ENCODE measurements at places on chromosomes 1 and 21.

GRCh38 chr1:44714944-44715571 is 15.9 kb downstream of the RNU5D-1 start:
- DNase-seq, result no peak

- DNase-seq, result no peak
These were observed 1.5 kb downstream of the ENSA start for GRCh38 chr1:150627826-150628410.

- DNase-seq, result no peak
These were observed 13.9 kb downstream of the LSS start for GRCh38 chr21:46214478-46215340.

GRCh38 chr1:20711285-20712214 is 6.3 kb downstream of the KIF17 start:
- DNase-seq, result no peak

GRCh38 chr1:88892357-88892877 is 1.1 kb upstream of the GTF2B start:
- DNase-seq, result no peak

- no peak for DNase-seq
These were observed 288.4 kb downstream of the SMYD3 start for GRCh38 chr1:246218686-246219085.

GRCh38 chr21:21624674-21625073 is 626.5 kb downstream of the NCAM2 start:
- DNase-seq, result no peak

- no peak for DNase-seq
These were observed 971.0 kb downstream of the NCAM2 start for GRCh38 chr21:21969211-21969610.

DNA sequence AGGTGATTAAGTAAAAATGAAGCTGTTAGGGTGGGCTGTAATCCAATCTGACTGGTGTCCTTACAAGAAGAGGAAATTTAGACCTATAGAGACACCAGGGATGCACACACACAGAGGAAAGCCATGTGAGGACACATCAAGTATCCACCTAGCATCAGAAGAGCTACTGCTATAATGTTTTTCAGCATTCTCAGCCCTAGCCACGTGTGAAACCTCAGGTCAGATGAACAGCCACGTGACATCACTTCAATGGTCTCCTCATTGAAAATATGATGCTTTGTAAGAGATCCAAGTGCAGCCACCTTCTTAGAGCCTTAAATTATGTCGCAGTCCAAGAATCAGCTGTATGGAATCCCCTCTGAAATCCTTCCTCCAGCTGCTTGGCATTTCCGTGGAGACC is 65.1 kb downstream of the C1orf87 start:
- no peak for DNase-seq

DNA sequence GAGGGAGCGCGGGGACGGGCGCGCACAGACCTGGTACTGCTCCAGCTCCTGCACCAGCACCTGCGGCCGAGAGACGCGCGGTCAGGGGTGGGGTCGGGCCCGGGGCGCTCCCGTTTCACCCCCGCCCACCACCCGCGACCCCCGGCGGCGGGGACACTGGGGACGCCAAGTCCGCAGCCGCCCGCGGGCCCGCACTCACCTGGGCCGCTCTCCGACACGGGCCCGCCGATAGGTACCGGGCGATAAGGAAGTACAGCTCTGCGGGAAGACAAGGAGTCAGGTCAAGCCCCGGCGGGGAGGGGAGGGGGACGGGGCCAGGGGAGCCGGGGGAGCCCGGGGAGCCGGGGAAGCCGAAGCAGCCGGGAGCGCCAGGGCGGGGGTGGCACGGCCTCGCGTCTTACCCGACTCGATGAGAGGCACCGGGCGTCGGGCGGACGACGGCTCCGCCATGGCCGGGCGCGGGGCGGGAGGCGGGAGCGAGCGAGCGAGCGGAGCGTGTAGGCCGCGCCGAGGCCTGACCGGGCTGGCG is 326 bp downstream of the BRWD1 start:
- no peak for DNase-seq

DNA sequence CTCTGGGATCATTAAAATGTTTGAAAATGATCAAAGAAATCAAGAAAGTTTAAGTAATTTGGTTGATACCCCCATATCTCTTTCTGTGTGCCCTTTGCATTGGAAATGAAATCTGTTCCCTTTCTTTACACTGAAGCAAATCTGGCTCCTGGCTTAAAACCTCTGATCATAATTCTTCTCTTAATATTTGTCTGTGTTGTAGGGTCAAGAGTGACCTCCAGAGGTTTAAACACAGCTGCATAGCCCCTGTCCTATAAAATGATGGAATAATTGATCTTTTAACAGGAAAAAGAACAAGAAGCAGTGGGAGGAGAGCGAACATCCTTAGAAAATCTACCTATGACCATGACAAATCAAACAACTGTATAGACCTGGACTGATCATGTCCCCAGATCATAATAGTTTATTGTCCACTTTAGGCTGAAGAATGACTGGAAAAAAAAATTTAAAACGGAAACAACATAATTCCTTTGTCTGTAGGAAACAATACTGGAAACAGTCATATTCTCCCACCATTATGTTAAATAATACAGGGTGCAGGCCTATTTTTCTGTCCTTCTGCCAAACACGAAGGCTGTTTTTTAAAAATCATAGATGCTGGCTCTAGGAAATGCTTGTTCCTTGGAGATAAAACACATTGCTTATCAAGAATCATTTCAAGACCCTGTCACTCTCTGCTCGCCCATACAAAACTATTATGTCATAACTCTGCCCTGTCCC is 184.3 kb downstream of the NEGR1 start:
- DNase-seq, result no peak

DNA sequence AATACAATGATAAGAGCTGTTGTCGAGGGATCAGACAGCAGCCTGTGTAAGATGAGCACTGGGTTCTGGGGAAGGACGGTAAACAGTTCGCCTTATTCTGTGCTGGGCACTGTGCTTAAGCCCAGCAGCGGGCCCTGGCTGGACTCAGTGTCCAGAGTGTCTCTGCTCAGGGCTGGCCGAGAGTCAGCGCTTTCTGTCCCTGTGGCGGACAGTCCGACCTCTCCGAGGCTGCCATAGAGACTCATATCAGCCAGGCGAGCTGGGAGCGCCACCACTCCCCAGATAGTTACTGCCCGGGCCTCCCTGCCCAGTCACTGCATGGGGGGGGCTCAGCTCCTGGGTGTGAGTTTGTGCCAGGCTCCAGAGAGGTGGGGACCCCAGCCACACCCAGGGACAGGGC is 14.7 kb upstream of the NPHP4 start:
- no peak for DNase-seq

GRCh38 chr1:81922955-81923354 is 122.2 kb downstream of the ADGRL2 start:
- DNase-seq, result no peak

GRCh38 chr1:14363707-14364413 is 234.6 kb upstream of the KAZN start:
- no peak for DNase-seq

GRCh38 chr1:187577610-187578009 is 748.9 kb downstream of the PLA2G4A start:
- no peak for DNase-seq

DNA sequence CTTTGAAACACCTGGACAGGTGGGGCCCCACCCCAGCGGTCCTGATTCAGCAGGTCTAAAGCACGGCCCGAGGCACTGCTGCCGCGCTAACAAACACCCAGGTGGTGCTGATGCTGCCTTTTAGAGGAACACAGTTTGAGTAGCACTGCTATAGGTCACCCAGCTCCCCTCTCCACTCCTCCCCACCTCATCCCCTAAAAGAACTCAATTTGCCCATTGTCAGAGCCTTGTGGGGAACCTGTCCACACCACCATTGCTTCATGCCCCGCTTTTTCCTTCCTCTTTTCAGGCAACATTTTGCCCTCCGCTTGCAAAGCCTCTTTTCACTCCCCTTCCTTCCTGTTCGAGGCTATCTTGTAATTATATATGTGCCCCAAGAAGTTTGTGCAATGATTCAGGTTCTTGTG is 26.2 kb upstream of the PADI4 start:
- DNase-seq, result no peak

- DNase-seq, result no peak
These were observed 262.9 kb upstream of the PROX1 start for GRCh38 chr1:213724640-213725536.

- DNase-seq, result no peak
These were observed 7.5 kb upstream of the CTPS1 start for GRCh38 chr1:40971966-40972365.

GRCh38 chr21:31286621-31287020 is 57.4 kb downstream of the TIAM1 start:
- no peak for DNase-seq

DNA sequence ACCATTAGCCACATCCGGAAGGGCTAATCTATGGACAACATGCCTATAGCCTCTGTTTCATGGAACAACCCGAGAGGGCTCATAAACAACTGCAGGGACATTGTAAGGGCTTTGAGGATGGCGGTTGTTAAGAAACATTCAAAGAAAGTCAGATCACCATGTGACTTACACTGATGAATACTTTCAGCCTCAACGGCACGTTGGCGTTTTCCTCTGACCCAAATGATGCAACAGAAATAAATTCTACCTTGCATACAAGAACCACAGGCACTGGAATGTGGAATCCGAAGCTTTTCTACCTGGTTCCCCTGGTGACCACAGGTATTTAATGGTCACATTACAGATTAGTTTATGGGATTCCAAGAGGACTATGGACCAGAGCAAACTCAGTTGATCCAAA is 107.0 kb downstream of the CLIC6 start:
- no peak for DNase-seq

- DNase-seq, result no peak
These were observed 1.2 kb downstream of the HHIPL2 start for GRCh38 chr1:222546548-222547259.

- no peak for DNase-seq
These were observed 180.8 kb downstream of the TPR start for GRCh38 chr1:186194107-186194756.

GRCh38 chr1:99680270-99680669 is 34.4 kb downstream of the PALMD start:
- no peak for DNase-seq

DNA sequence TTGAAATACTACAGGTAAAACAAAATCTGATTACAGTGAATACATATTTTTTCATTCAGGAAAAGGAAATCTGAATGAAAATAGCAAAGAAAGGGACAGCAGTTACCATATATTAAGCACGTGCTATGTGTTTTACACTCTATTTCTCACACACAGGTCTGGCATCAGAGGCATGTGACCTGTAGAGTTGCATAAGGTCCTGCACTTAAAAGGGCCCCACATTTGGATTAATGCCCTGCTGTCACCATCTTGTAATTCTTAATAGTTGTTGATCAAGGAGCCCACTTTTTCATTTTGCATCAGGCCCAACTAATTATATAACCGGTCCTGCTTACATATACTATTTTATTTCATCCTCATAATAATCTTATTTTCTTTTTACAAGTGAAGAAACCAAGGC is 125.8 kb downstream of the LRRC40 start:
- DNase-seq, result no peak

DNA sequence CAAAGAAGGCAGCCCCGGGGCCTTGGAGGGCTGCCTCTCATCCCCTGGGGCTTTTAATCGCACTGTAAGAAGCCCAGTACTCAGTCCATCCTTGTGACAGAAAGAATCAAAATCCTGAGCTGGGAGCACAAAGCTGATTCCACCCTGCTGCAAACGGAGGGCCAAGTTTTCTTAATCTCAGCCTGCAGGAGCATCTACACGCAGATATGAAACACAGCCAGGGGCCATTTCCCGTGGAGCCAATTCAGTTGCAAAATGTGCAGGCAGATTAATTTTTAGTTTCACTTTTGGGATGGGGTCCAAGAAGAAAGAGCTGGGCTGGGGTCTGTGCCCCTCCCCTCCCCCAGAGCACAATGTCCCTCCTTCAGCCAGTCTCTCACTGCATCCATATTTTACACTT is 4.4 kb downstream of the LYPD8 start:
- DNase-seq, result no peak

- DNase-seq, result no peak
These were observed 25.0 kb upstream of the BCL9 start for GRCh38 chr1:147516157-147516917.

GRCh38 chr21:16422702-16423101 is 692.9 kb downstream of the USP25 start:
- no peak for DNase-seq

- DNase-seq, result no peak
These were observed 19.5 kb downstream of the UBASH3A start for GRCh38 chr21:42423197-42423675.

GRCh38 chr1:81873946-81874345 is 73.2 kb downstream of the ADGRL2 start:
- no peak for DNase-seq

- DNase-seq, result no peak
These were observed 91.4 kb downstream of the OLFM3 start for GRCh38 chr1:101905283-101905835.

GRCh38 chr1:237809099-237809498 is 81.6 kb downstream of the ZP4 start:
- DNase-seq, result no peak

GRCh38 chr1:229848752-229849677 is 218.0 kb upstream of the GALNT2 start:
- DNase-seq, result no peak

Measured in activated CD8-positive, alpha-beta memory T cell treated with anti-CD3 and anti-CD28 coated beads for 48 hours (primary cell).